Caco-2 (cell line): ENCODE measurements at places on chromosomes 2 and 18.
A peak's percentile ranks its signal among the peaks of the same experiment; 100 is the strongest.

GRCh38 chr2:241728627-241729026, 5.8 kb upstream of the D2HGDH start:
- DNase-seq: no peak
- no peak overlapping the region for H3K4me3 ChIP-seq
- H3K4me1 ChIP-seq: no peaks in the 10 kb centered on the region
- no peaks in the 10 kb centered on the region for H3K36me3 ChIP-seq
- H3K27ac ChIP-seq: no peak overlapping the region

DNA sequence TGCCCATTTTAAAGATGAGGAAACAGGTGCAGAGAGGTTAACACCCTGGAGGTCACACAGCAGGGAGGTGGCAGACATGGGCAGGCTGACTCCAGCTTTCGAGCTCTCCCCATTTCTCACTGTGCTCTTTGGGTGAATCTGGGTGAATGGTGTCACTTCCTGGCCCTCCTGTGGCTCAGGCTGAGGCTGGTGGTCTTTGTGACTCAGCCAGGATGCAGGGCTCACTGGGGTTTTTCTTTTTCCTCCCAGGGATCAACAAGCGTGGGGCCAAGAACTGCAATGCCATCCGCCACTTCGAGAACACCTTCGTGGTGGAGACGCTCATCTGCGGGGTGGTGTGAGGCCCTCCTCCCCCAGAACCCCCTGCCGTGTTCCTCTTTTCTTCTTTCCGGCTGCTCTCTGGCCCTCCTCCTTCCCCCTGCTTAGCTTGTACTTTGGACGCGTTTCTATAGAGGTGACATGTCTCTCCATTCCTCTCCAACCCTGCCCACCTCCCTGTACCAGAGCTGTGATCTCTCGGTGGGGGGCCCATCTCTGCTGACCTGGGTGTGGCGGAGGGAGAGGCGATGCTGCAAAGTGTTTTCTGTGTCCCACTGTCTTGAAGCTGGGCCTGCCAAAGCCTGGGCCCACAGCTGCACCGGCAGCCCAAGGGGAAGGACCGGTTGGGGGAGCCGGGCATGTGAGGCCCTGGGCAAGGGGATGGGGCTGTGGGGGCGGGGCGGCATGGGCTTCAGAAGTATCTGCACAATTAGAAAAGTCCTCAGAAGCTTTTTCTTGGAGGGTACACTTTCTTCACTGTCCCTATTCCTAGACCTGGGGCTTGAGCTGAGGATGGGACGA, 13.2 kb downstream of the ITM2C start:
- H3K36me3 ChIP-seq: 0 out of 2 replicates have a peak, but pooled peaks cover 1% of the 10 kb centered on the region
- no peaks in the 10 kb centered on the region for H3K4me1 ChIP-seq

DNA sequence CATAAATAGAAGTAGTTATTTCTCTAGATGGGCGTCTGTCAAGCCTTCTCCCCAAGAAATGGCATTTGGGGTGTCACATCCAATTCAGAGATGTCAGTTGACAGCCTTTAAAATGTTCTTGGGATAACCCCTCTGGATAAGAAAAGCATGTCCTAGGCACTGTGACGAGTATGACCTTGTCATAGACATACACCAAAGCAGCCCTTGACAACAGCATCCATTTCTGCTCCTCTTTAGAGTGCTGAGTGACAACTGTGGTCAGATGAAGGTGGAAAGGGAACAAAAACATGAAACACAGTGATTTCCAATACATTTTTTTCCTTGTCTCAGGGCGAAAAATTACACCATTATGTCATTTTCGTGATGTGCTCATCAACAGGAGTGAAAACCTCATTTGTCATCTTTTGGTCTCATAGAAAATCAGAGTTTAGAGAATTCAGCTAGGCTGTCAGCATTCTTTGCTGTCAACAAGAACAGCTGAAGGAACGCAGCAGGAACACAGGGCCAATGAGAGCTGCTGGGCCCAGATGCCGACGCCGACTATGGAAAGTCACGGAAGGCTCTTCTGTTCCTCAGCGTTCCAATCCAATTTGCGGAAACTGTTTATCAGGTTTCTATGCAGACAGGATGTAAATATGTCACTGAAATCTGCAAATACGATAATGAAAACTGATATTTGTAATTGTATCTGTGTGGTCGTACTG, 193.2 kb downstream of the ICOS start:
- H3K36me3 ChIP-seq: no peaks in the 10 kb centered on the region
- DNase-seq: no peak
- H3K27ac ChIP-seq: no peak overlapping the region
- no peaks in the 10 kb centered on the region for H3K4me1 ChIP-seq

- no peak overlapping the region for H3K4me3 ChIP-seq
- H3K27ac ChIP-seq: no peak overlapping the region
- peaks cover 6% of the 10 kb centered on the region for H3K4me1 ChIP-seq
Measured at GRCh38 chr2:219697811-219698747, 70.6 kb downstream of the SLC4A3 start.

GRCh38 chr18:9927392-9928063, 13.7 kb downstream of the VAPA start:
- H3K27me3 ChIP-seq: no peaks in the 10 kb centered on the region
- H3K4me3 ChIP-seq: no peak overlapping the region
- DNase-seq: no peak
- H3K4me1 ChIP-seq: peaks cover 42% of the 10 kb centered on the region
- no peaks in the 10 kb centered on the region for H3K36me3 ChIP-seq

- H3K4me1 ChIP-seq: no peaks in the 10 kb centered on the region
- no peaks in the 10 kb centered on the region for H3K36me3 ChIP-seq
- no peak for DNase-seq
Measured at GRCh38 chr2:112153179-112153490, 14.9 kb downstream of the FBLN7 start.

GRCh38 chr2:88874063-88874657, 182.7 kb downstream of the RPIA start:
- H3K4me3 ChIP-seq: no peak overlapping the region
- H3K27ac ChIP-seq: no peak overlapping the region
- H3K27me3 ChIP-seq: no peaks in the 10 kb centered on the region; the same call in 1 of the 2 replicates
- no peaks in the 10 kb centered on the region for H3K36me3 ChIP-seq
- H3K4me1 ChIP-seq: no peaks in the 10 kb centered on the region
- no peak for DNase-seq

GRCh38 chr18:396556-396955, 103.9 kb downstream of the COLEC12 start:
- no peaks in the 10 kb centered on the region for H3K36me3 ChIP-seq
- no peak overlapping the region for H3K4me3 ChIP-seq
- no peaks in the 10 kb centered on the region for H3K27me3 ChIP-seq
- no peak for DNase-seq

DNA sequence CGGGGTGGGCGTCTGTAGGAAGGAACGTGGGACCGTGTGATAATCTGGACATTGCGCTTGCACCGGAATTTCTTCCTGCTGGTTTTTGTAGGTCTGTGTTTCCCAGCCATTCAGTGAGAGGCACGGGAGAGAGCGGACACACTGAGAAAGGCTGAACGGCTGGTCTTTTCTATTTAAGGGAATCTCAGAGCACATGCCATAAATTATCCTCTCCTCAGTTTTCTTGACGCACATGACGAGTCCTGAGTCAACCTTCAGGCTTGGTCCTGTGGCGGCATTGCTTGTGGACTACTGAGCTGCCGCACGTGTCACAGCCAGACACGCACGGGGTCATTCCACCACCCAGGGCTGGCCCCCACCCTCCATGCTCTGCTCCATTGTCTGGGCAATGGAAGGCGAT, 519.3 kb upstream of the ID2 start:
- H3K27me3 ChIP-seq: no peaks in the 10 kb centered on the region
- H3K36me3 ChIP-seq: no peaks in the 10 kb centered on the region
- H3K4me1 ChIP-seq: no peaks in the 10 kb centered on the region
- H3K27ac ChIP-seq: no peak overlapping the region
- no peak for DNase-seq

DNA sequence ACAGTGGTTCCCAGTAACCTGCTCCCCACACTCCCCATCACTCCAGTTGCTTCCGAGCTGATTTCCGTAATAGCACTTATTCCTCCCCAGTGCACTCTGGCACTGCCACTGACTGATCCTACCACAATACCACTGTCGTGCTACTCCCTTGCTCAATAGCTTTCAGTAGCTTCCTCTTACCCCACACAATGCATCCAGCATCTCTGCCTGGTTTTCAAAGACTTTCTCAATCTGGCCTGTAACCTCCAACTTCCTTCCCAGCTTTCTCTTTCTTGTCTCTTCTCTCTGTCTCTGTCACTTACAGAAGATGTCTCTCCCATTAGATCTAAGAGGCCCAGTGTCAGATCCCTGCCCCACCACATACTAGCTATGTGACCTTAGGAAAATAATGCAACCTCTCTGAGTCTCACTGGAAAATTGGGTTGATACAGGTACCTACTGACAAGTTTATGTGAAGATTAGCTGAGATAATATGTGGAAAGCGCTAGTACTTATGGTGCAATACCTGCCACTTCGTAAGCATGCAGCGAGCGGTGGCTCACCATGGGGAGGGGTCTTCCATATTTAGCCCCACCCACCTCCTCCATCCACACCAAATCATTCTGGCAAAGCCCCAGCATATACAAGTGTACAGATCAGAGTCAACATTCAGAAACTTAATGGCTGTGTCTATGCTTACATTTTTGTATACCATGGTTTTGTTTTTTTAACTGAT, 36.7 kb downstream of the SFXN5 start:
- H3K4me3 ChIP-seq: no peak overlapping the region
- no peaks in the 10 kb centered on the region for H3K27me3 ChIP-seq
- H3K4me1 ChIP-seq: peaks cover 40% of the 10 kb centered on the region
- no peaks in the 10 kb centered on the region for H3K36me3 ChIP-seq

GRCh38 chr2:157789933-157790511, 86.1 kb downstream of the ACVR1 start:
- no peak overlapping the region for H3K27ac ChIP-seq
- H3K4me3 ChIP-seq: no peak overlapping the region
- no peaks in the 10 kb centered on the region for H3K27me3 ChIP-seq
- H3K36me3 ChIP-seq: no peaks in the 10 kb centered on the region

- H3K4me1 ChIP-seq: peaks cover 35% of the 10 kb centered on the region
- peaks cover 20% of the 10 kb centered on the region for H3K36me3 ChIP-seq
- H3K27me3 ChIP-seq: no peaks in the 10 kb centered on the region
- H3K27ac ChIP-seq: peak overlapping the region; percentile 2
Measured at GRCh38 chr2:162063281-162063680, 10.7 kb downstream of the DPP4 start.
